ENCODE measurements at places on chromosomes 5 and 9.

DNA sequence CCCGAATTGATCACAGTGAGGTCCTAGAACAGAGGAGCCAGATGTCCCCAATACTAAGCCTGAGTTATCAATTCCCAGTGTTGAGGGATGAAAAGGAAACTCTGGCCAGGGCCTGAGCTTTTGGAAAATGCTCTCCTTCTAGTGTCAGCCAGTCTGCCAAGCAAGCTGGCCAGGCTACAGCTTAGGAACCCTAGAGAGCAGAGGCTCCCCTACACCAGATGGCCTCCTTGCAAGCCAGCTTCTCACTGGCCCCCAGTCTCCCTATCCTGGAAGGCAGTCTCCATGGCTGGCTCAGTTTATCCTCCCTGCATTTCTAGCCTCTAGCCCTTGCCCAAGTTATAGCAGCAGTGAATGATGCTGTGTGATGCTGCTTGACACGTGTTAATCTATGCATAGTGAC is 204.7 kb upstream of the WWC1 start:
- DNase-seq: no peak

DNA sequence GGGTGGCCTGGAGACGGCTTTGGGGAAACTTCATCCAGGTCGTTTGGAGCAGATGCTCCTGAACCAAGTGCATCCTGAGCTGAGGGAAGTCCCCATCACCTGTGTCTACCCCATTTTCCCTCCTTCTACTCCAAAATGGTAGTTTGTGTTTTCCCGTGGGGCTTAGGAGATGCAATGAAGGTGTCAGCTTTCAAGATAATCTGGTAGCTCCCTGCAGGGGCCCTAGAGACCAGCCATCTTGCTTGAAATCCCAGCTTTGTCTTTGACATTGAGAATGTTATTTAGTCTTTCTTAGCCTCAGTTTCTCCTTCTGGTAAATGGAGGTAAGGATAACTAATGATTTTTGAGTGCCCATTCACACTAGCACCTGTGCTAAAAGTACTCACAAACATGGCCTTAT is 77.4 kb downstream of the WWC1 start:
- no peak for DNase-seq

DNA sequence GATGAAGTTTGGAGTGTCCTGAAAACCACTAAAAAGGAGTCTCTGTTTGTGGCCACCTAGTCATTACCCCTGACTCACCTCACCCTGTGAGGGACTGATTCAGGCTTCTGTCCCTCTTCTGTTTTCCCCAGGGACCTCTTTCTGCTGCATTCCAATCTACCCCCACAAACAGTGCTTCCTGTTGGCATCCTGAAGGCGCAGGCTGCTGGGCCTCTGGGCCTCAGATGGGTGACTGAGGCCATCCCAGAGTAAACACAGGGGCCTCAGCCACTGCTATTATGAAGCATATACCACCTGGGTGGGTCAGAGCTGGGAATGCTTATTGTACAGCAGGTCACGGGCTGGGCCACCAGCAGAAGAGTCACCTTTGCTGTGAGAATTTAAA is 20.0 kb downstream of the MORN5 start:
- no peak for DNase-seq

DNA sequence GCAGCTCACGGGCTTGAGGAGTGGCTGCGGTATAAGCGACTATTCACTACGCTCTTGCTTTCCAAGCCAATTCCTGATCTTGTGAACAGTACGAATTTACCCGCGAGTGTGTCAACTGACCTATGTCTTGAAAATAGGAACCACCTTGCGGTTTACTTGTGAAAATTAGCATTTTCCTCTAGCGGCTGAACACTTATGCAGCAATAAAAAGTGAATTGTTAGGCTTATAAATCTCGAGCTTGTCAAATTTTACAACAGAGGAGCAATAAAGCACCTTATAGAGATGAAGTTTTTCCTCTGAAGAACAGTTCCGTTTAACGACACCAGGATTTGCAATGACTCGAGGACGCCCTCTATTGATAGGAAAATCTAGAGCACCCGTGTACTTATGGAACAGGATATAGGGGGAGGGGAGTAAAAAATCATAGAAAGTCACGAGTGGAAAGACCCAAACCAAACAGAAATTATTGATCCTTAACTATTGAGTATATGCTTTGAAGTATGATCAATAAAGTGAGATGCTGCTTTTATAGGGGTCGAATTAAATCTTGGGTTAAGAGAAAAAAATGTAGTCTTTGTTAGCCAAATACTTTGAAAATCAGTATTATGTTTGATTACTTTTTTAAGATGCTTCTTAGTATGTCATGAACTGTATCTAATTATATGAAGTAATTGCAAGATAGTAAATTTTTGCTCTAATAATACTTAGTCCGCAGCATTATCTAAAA is 1.9 kb upstream of the RGMB start:
- peak; percentile 62 for DNase-seq

DNA sequence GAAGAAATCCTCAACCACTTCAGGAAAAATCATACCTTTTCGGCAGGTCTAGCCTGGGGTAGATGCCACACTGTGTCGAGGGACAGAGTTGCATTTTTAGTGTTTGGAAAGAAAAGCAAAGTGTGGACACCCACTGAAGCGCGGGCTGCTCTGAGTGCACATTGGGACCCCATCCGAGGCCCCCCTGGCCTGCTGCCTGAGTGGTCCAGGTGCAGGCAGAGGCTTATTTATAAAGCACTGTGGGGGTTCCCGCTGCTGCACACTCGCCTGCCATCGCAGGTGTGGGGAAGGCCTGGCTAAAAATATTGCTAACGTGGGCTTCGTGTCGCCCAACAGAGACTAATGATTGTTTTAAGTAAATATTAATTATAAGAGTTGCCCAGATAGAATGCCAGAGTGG is 119.4 kb downstream of the CRB2 start:
- no peak for DNase-seq

GRCh38 chr5:171697221-171698102 is 88.2 kb upstream of the SMIM23 start:
- DNase-seq: no peak

- no peak for DNase-seq
Observed at GRCh38 chr9:37778534-37778933, 6.3 kb downstream of the EXOSC3 start.

GRCh38 chr5:16656561-16657191 is 39.9 kb upstream of the RETREG1 start:
- DNase-seq: no peak

GRCh38 chr9:98570663-98571440 is 137.9 kb downstream of the GABBR2 start:
- no peak for DNase-seq

DNA sequence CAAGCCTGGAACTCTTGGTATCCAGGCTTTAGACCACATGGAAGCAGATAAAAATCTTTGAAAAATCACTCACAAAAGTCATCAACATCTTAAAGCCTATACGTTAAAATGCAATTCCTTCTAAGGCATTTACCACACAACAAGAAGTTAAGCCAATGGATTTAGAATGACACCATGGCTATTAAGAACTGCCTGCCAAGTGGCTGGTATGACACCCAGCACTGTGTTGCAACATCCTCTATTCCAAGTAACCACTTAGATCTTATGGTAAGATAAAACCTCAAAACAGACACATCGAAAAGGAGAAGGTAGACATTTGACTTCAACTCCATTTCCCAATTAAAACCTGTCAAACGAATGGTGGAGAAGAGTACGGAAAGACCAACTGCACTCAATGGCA is 344.2 kb upstream of the SLC30A5 start:
- DNase-seq: no peak
